ENCODE measurements at places on chromosomes 11 and 22. TPM values are rescaled to one million over a fixed set of nuclear protein-coding genes. Genes with fewer than 3 reads are reported as not detected.

The VWA5A gene
- 6.7 TPM for total RNA-seq

The MYEOV gene
- total RNA-seq: not detected

The CELSR1 gene
- total RNA-seq: 0.23 TPM

The CABP4 gene
- 1.3 TPM for total RNA-seq

The MS4A15 gene
- not detected for total RNA-seq

The TRIM6 gene
- total RNA-seq: 0.07 TPM

The CLCF1 gene
- total RNA-seq: 0.10 TPM

The PATE1 gene
- not detected for total RNA-seq
